ENCODE measurements at places on chromosomes 2 and 18.

DNA sequence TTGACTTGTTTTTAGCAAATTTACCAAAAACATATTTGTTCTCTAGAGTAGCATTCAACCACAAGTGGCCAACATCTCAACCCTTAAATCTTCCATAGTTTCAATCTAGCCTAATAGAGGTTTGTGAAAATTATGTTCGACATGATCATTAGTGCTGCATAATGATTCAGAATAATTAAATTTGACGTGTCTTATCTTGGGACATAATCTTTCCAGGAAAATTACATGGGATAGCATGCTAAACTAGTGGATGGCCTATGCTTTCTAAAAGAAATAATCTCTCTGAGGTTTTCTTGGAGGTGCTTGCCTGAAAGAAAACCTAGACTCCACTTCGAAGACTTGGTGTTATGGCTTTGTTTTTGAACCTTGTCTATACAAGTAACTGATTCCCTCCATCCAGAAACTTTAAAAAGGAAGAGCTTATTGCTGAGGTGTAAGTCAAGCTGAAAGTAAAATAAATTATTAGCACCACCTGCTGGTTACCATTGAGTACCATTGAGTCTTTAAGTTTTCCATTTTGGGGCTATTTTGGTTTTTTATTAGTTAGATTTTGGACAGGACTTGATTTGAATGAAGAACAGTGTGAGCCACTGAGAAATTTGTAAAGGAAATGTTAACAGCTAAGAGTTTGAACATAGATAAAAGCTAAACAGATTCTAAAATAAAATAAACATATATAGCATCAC is 32.7 kb downstream of the COX7A2L start:
- no peak for DNase-seq

DNA sequence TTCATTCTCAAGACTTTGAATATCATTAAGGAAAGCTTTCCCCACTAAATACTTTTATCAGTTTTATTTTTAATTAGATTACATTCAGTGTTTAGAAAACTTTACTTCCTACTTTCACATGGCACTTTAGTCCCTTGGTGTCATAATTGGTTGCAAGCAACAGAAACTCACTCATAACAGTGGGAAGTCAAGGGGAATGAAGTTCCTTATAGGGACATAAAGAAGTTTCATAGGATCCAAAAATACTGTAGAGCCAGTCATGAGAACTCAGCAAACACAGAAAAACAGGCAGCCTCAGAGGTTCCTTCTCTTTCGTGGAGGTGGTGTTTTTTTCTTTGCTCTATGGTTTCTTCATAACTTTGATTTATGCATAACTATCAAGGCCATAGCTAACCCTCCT is 809.0 kb downstream of the BCL11A start:
- no peak for DNase-seq

DNA sequence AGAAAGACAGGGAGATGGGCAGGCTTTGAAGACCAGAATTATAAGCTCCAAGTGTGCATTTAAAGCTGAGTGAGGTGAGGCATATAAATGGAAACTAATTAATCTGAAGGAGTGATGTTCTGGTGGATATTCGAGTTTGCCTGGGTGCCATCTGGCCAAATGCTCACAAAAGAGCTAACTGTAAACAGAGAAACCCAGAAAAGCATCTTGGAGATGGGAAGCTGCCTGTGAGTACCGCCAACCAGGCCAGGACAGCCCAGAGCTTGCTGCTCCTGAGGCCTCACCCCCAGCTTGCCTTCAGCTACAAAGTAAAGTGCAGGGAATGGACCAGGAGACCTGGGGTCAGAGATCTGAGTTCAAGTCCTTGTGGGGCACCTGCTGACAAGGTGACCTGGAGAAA is 446.1 kb upstream of the MYT1L start:
- DNase-seq, result no peak

DNA sequence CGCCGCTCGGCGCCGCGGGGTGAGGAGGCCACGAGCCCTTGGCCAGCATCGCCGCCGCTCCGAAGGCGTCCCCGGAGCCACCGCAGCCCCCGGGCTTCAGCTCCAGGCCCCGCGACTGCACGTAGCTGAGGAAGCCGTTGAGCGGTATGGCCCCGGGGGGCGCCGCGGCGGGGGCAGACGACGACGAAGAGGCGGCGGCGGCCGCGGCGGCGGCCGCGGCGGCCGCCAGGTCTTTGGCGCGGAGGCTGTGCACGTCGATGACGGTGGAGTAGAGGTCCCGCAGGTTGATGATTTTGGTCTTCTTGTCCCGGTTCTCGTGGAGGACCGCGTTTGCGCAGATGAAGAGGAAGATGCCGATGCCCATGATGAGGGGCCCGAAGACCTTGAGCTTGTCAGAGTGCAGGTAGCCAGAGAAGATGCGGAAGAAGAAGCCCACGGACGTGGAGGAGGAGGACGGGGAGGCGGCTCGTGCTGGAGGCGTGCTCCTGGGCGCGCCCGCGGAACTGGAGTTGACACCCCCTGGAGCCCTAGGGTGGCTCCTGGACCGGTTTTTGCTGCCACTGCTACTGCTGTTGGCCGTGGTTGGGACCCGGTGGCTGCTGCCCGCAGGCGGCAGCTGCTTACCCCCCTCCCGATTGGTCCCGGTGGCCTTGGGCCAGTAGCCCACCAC is 4.0 kb downstream of the TMEM200C start:
- no peak for DNase-seq

DNA sequence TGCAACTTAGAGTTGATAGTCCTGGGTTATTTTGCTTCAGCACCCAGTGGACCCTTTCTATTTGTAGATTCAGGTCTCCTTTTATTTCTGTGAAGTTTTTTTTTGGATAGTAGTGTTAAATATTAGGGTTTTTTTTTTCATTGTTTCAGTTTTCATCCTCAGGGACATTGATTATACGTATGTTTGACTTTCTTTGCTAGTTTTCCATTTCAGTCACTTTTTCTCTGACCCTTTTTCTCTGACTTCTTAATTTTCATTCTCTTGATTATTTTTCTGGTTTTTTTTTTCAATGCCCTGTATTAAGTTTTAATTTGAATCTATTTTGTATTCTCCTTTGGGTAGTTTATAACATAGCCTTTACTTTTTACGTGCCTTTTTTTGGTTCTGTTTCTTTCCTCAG is 79.4 kb downstream of the AGPS start:
- DNase-seq, result no peak

DNA sequence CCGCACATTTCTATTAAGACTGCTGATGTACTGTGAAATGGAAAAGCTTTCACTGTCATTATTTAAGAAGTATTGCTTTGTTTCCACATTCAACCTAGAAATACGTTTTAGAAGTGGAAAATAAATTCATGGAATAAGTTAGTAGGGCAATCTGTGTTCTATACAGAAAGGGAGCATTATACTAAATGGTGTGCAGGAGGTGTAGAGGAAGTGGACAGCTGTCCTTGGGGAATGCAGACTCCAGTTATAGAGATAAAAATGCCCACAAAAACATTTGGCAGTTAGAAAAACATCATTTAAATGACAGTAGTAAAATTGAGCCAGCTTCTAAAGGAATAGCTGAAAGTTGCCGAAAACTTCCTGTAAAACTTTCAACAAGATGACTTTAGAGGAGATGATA is 46.8 kb downstream of the PIK3C3 start:
- no peak for DNase-seq

GRCh38 chr18:67661555-67661954 is 145.0 kb upstream of the DSEL start:
- no peak for DNase-seq

GRCh38 chr18:48992791-48993555 is 42.2 kb upstream of the SMAD7 start:
- no peak for DNase-seq

DNA sequence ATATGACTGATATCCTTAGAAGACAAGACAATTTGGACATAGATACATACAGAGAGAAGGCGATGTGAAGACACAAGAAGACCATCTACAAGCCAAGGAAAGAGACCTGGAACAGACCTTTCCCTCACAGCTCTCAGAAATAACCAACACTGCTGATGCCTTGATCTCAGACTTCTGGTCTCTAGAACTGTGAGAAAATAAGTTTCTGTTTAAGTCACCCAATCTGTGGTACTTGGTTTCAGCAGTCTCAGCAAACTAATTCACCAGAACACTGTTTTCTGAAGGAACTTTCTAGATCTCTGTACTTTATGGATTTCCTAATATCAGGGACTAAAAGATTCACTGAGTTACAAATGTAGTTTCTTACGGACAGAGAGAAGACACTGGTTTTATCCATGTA is 58.8 kb downstream of the NAB1 start:
- DNase-seq, result no peak

DNA sequence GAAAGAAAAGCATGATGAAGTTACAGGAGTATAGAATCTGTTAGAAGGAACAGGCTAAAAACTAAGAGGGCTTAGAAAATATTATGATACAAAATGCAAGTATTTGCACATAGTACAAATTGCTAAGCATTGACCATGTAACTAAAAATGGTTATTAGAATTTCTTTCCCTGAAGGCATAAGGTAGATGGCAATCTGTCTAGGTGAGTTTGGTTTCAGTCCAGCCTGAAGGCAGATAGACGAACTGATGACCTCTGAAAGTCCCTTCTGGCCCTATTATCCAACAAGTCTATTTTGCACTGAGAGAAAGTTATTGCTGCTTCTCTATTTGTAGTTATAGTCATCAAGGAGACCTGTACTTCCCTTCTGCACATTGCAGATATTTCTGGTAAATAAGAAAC is 663.5 kb downstream of the LRP1B start:
- DNase-seq, result no peak

DNA sequence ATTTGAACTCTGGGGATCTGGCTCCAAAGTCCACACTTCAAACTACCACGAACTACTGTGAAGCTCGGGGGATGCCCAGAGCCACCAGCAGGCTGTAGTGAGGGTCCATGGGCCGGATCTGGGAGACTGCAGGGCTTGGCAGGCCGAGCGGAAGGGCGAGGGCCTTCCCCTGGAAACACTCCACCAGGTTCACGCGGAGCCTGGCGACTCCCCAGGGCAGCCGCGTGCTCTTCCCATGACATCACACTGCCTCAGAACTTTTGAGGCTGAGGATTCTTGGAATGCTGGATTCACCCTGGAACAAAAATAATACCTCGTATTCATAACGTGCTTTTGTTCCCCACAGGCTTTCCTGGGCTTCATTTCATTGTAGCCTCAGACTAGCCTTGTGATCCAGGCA is 201.0 kb downstream of the SMAD7 start:
- DNase-seq, result peak; percentile 69

DNA sequence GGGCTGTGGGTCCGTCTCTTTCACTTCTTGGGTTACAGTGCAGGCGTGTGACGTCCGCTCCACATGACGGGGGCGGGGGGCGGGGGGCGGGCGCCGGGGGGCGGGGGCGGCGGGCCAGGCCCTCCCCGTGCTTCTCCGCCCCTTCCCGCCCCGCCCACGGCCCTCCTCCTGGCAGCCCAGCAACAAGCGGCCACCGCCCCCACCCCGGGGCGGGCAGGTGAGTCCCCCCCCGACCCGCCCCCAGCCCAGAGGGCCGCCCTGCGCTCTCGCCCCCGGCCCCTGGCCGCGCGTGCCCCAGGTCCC is 3.6 kb downstream of the ZNF516 start:
- DNase-seq, result peak; percentile 81

- no peak for DNase-seq
Observed at GRCh38 chr2:18047896-18048657, 169.6 kb downstream of the KCNS3 start.

- DNase-seq, result no peak
Observed at GRCh38 chr18:58226429-58226828, 182.4 kb downstream of the NEDD4L start.

- DNase-seq, result no peak
Observed at GRCh38 chr2:201972621-201973255, 60.9 kb upstream of the FZD7 start.

DNA sequence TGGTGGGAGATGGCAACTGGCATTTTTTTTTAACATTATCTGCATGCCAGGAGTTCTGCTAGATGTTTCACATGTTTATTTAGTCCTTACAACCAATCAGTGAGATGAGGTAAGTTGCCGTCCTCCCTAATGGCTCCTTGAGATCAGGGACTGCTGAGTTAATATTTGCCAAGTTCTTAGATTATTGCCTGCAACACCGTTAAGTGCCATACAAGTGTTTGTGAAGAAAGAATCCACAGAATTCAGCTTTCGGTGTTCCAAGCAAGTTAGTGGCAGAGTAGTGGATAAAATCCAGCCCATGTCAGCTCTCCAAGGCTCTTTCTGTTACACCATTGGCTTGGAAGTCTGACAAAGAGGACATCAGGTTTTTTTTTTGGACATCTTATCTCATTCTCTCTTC is 95.9 kb downstream of the C1QL2 start:
- no peak for DNase-seq

DNA sequence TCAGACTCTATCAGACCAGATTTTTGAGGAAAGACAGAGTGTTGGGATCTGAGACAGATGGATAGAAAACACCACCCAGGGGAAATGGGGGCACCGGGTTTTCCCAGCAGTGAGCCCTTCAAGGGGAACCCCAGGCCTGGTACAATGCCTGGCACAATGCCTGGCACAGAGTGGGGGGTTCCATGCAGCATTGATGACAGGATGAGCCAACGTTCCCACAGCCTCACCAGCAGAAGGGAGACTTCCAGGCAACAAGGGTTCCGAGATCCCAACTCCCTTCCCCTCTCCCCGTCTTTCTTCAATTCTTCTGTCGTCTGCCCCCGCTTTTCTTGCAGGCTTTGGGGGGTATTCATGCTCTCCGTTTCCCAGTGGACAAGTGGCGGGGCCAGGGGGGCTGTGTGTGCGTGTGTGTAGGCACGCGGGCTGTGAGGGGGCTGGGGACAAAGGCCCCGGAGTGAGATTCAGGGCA is 132.1 kb upstream of the HAAO start:
- no peak for DNase-seq

- DNase-seq, result no peak
Observed at GRCh38 chr2:200599206-200599605, 13.4 kb downstream of the AOX1 start.

DNA sequence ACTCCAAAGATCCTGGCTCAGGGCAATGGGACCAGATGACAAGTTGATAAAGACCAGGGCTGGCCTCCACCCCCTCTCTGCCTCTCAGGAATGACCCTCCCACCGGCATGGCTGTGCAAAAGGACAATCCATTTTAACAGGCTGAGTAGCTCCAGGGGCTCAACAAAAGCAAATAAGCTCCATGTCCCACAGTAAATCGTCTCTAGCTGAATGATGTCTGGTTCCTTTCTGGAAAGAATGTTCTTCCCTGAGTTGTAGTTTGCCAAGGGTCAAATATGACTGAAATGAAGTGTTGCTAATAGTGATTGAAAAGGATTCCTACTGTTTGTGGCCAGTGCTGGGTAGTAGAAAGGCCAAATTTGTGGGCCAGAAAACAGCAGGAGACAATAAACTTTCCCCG is 434.4 kb upstream of the ETAA1 start:
- no peak for DNase-seq

DNA sequence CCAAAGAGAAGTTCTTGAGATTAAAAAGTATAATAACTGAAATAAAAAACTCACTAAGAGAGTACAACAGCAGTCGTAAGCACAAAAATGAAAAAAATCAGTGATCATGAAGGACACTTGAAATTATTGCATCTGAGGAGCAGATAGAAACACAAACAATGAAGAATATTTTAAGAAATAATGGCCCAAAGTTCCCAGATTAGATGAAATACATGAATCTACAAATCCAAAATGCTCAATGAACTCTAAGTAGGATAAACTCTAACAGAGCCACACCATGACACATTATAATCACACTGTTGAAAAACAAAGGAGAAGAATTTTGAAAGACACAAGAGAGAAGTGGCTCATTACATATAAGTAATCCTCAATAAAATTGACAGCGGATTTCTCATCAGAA is 31.9 kb upstream of the EMILIN2 start:
- DNase-seq, result no peak

Measured in ureter (tissue), 1 donor.